Right atrium auricular region (tissue), 2 donors: ENCODE measurements at places on chromosomes 16 and 17.

GRCh38 chr16:11165894-11166665, 89.9 kb downstream of the SOCS1 start:
- H3K4me1 ChIP-seq: peaks cover 3% of the 10 kb centered on the region
- H3K4me3 ChIP-seq: no peak overlapping the region
- no peaks in the 10 kb centered on the region for H3K27me3 ChIP-seq
- DNase-seq: no peak
- H3K27ac ChIP-seq: no peak overlapping the region

- no peaks in the 10 kb centered on the region for H3K36me3 ChIP-seq
- H3K27ac ChIP-seq: no peak overlapping the region
- no peak overlapping the region for H3K4me3 ChIP-seq
- H3K4me1 ChIP-seq: no peaks in the 10 kb centered on the region
- no peak for DNase-seq
Observed at GRCh38 chr16:22671301-22672076, 142.5 kb upstream of the HS3ST2 start.

DNA sequence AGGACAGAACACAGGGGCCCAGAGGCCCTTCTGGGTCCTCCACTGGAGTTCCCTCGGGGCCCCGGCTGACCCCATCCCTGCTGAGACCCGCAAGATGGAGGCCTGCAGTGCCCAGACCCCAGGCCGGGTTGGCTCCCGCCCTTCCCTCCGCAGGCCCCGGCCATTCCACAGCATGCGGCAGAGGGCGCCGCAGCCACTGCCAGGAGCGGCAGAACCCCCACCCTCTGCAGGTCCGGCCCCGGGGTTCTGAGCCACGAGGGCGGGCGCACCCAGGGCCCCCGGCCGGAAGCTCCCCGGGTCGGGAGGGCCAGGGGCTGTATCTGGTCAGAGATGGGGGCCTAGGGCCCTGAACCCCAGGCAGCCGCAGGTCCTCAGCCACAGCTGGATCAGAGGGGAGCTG, 2.4 kb upstream of the PERCC1 start:
- no peaks in the 10 kb centered on the region for H3K36me3 ChIP-seq
- H3K27ac ChIP-seq: no peak overlapping the region
- H3K4me3 ChIP-seq: no peak overlapping the region
- H3K27me3 ChIP-seq: no peaks in the 10 kb centered on the region

GRCh38 chr17:50657627-50658026, 22.9 kb downstream of the ABCC3 start:
- H3K27me3 ChIP-seq: no peaks in the 10 kb centered on the region
- no peak overlapping the region for H3K4me3 ChIP-seq
- DNase-seq: no peak
- no peak overlapping the region for H3K27ac ChIP-seq
- H3K4me1 ChIP-seq: no peaks in the 10 kb centered on the region

GRCh38 chr16:68646953-68647659, 2.0 kb downstream of the CDH3 start:
- H3K36me3 ChIP-seq: no peaks in the 10 kb centered on the region
- H3K27ac ChIP-seq: no peak overlapping the region
- no peaks in the 10 kb centered on the region for H3K4me1 ChIP-seq
- no peak overlapping the region for H3K4me3 ChIP-seq
- no peak for DNase-seq

DNA sequence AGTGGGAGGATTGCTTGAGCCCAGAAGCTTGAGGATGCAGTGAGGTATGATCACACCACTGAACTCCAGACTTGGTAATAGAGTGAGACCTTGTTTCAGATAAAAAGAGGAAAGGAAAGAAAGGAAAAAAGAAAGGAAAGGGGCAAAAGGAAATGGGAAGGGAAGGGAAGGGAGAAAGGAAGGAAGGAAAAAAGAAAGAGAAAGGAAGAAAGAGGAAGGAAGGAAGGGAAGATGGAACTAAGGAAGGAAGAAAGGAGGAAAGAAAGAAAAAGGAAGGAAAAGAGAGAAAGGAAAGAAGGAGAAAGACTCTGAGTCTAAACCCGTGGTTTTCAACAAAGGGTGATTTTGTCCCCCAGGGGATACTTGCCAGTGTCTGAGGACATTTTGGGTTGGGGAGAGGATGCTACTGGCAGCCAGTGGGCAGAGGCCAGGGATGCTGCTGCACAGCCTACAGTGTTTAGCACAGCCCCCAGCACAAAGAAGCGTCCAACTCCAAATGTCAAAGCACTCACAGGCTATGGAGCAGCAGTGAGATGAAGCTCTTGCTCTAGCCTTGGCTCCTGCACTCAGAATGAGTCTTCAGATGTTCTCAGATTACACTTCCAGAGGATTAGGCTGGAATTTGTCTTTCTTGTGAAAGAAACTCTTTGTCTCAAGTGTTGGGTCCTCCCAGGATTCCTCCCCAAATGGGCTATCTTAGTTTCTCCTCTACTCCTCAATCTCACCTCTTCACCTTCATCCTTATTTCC, 64.2 kb downstream of the BMERB1 start:
- no peak overlapping the region for H3K27ac ChIP-seq
- DNase-seq: no peak
- no peaks in the 10 kb centered on the region for H3K27me3 ChIP-seq
- no peaks in the 10 kb centered on the region for H3K4me1 ChIP-seq
- no peaks in the 10 kb centered on the region for H3K36me3 ChIP-seq

- no peak overlapping the region for H3K4me3 ChIP-seq
- H3K4me1 ChIP-seq: no peaks in the 10 kb centered on the region
- H3K27ac ChIP-seq: no peak overlapping the region
- no peak for DNase-seq
- H3K27me3 ChIP-seq: no peaks in the 10 kb centered on the region
- no peaks in the 10 kb centered on the region for H3K36me3 ChIP-seq
Observed at GRCh38 chr17:80203471-80203963, 16.6 kb downstream of the SGSH start.

- H3K4me1 ChIP-seq: peaks cover 36% of the 10 kb centered on the region
- H3K27me3 ChIP-seq: no peaks in the 10 kb centered on the region
- DNase-seq: no peak
- no peak overlapping the region for H3K27ac ChIP-seq
- no peaks in the 10 kb centered on the region for H3K36me3 ChIP-seq
Observed at GRCh38 chr16:2486645-2487516, 12.0 kb downstream of the TBC1D24 start.

GRCh38 chr17:72602517-72603419, 481.9 kb downstream of the SOX9 start:
- DNase-seq: no peak
- no peaks in the 10 kb centered on the region for H3K4me1 ChIP-seq
- no peaks in the 10 kb centered on the region for H3K27me3 ChIP-seq
- H3K36me3 ChIP-seq: no peaks in the 10 kb centered on the region

- H3K27ac ChIP-seq: no peak overlapping the region
- H3K36me3 ChIP-seq: peaks cover 59% of the 10 kb centered on the region
- no peak overlapping the region for H3K4me3 ChIP-seq
- no peaks in the 10 kb centered on the region for H3K4me1 ChIP-seq
Observed at GRCh38 chr17:39996800-39997199, 16.2 kb downstream of the PSMD3 start.

- no peaks in the 10 kb centered on the region for H3K4me1 ChIP-seq
- no peak for DNase-seq
- no peak overlapping the region for H3K4me3 ChIP-seq
- H3K27me3 ChIP-seq: no peaks in the 10 kb centered on the region
- no peaks in the 10 kb centered on the region for H3K36me3 ChIP-seq
Observed at GRCh38 chr16:63200940-63201339, 1164.7 kb upstream of the CDH8 start.

DNA sequence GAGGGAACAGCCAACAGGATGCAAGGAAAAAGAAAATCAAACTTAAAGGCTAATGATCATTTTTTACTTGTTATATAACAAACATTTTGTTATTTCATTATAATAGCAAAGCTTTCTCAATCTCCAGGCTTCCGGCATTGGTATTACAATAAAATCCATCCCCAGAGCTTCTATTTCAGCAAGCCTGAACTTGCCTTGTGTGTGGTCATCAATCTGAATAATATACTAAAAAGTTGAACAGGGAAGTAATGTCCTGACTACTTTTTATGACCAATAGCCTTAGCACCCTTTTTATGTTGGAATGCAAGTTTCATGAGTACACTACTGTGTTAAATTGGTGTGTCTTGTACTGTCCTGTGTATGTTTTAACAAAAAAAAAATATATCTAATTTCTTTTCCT, 27.1 kb upstream of the VWA3A start:
- H3K27me3 ChIP-seq: no peaks in the 10 kb centered on the region
- H3K4me3 ChIP-seq: no peak overlapping the region
- H3K4me1 ChIP-seq: peaks cover 4% of the 10 kb centered on the region
- DNase-seq: no peak

GRCh38 chr16:68704232-68704867, 32.7 kb upstream of the CDH1 start:
- DNase-seq: no peak
- no peaks in the 10 kb centered on the region for H3K27me3 ChIP-seq
- H3K4me1 ChIP-seq: no peaks in the 10 kb centered on the region
- no peak overlapping the region for H3K27ac ChIP-seq

- DNase-seq: peak; percentile 59
- H3K27me3 ChIP-seq: no peaks in the 10 kb centered on the region
- H3K4me1 ChIP-seq: no peaks in the 10 kb centered on the region
- peak overlapping the region; percentile 72 for H3K27ac ChIP-seq
- no peak overlapping the region for H3K4me3 ChIP-seq
Observed at GRCh38 chr17:30344283-30345088, 10.6 kb upstream of the TMIGD1 start.

- H3K36me3 ChIP-seq: no peaks in the 10 kb centered on the region
- no peak for DNase-seq
- no peak overlapping the region for H3K4me3 ChIP-seq
- H3K4me1 ChIP-seq: peaks cover 5% of the 10 kb centered on the region
- no peak overlapping the region for H3K27ac ChIP-seq
- peaks cover 4% of the 10 kb centered on the region for H3K27me3 ChIP-seq
Observed at GRCh38 chr16:88424587-88425235, 28.4 kb upstream of the ZFPM1 start.

GRCh38 chr17:78396441-78397337, 18.2 kb downstream of the PGS1 start:
- no peak for DNase-seq
- no peaks in the 10 kb centered on the region for H3K4me1 ChIP-seq
- no peak overlapping the region for H3K4me3 ChIP-seq
- peak overlapping the region; percentile 91 for H3K27ac ChIP-seq

- no peaks in the 10 kb centered on the region for H3K27me3 ChIP-seq
- no peak for DNase-seq
- H3K4me1 ChIP-seq: no peaks in the 10 kb centered on the region
- no peaks in the 10 kb centered on the region for H3K36me3 ChIP-seq
Observed at GRCh38 chr17:29589524-29590410, at the start of gene GIT1. Gene GIT1, minus strand, starts transcription at chr17:29589648. Its CDS starts 270 bp downstream, at chr17:29589378.
